ENCODE measurements at places on chromosomes 12 and 14.
A peak's percentile ranks its signal among the peaks of the same experiment; 100 is the strongest.

DNA sequence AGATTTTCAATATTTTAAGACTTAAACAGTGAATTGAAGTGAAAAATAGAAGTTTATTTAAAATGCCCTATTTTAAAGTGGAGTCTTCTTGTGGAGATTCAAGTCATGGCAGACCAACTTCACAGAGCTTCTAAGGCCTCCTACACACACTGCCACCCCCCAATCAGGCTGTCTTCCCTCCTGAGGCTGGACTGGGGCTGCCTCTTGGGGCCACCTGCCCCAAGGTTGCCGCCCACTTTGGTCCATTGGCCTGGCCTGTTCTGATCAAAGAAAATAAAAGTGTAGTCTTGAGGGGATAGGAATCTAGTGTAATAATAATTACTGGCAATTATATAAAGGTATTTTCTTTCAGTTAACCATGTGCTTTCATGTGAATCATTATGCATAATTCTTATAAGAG, 1.3 kb downstream of the GOLT1B start:
- DNase-seq, result no peak

GRCh38 chr12:73321776-73322175, 1049.6 kb downstream of the TRHDE start:
- no peak for DNase-seq

DNA sequence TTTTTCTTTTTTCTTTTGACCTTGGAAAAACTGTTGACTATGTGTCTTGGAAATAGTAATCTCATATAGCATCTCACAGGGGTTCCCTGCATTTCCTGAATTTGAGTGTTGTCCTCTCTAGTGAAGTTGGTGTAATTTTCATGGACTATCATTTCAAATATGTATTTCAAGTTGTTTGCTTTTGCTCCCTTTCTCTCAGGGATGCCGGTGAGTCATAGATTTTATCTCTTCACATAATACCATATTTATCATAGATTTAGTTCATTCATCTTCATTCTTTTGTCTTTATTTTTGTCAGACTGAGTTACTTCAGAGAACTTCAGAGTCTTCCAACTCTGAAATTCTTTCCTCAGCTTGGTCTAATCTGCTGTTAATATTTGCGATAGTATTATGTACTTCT, 1320.6 kb downstream of the LRFN5 start:
- DNase-seq, result no peak

DNA sequence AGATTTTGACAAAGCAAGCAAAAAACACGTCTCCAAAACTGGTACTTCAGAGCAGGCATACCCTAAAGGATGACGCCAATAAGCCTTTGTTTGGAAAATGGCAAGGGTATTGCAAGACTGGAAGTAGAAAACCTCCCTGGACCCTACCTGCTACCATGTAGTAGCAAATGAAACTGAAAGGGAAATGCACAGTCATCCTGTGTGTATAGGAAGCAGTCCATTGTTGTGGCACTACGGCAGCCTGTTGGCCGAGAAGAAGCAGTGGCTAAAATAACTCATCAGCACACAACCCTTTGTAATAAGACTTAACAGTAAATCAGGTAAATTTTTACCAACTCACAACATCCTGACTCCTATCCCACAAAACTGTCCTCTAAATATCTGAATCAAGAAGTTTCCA, 386.4 kb downstream of the RGS6 start:
- DNase-seq, result no peak

DNA sequence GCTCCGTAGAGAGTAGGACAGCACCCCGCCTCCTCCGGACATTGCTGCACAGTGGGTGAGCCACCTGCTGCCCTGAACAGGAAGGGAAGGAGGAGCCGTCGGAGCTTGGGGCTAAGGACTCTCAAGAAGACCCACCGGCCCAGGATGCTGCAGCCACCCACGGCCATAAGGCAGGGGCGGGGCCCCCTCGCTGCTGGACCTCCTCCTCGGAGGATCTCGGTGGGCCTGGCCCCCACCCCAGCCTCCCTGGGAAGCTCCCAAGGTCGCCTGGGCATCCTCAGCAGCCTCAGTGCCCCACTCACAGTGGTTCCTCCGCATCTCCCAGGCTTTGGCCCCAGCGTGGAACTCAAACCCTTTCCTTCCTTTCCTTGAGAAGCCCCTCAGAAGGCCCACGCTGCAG, 68.6 kb upstream of the DIO3 start:
- no peak for DNase-seq

- peak; percentile 86 for DNase-seq
These were observed 115.0 kb downstream of the BTG1 start for GRCh38 chr12:92030618-92031017.

DNA sequence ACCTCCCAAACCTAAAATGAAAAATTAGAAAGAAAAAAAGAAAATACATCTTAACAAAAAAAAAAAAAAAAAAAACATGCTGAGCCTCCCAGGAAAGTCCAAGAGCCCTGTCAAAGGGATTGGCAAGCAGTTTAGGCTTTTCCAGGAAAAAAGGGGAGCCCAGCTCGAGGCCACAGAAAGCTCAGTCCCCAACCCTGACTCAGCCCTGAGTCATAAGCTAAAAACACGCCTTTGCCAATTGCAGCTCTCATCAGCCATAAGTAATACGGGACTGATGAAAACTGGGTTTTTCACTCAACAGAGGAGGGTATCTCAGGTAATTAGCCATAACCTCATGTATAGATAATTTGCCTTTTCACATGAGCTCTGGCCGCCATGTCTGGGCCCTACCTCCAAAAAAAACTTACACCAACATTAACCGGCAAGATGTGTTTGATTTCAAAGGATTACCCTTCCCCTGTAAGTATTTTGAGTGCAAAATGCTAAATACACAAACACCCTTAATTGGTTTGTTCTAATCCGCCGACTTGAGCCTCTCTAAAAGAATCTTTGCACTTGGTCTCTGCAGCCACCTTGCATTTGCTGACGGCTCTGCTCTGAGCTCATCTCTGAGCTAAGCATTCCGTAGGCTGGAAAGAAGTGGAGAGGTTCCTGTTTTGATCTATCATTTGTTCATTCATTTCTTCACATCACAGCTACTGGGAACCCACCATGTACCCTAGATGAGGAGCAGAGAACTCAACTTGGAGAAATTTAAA, 319.2 kb downstream of the BCL11B start:
- DNase-seq, result no peak

DNA sequence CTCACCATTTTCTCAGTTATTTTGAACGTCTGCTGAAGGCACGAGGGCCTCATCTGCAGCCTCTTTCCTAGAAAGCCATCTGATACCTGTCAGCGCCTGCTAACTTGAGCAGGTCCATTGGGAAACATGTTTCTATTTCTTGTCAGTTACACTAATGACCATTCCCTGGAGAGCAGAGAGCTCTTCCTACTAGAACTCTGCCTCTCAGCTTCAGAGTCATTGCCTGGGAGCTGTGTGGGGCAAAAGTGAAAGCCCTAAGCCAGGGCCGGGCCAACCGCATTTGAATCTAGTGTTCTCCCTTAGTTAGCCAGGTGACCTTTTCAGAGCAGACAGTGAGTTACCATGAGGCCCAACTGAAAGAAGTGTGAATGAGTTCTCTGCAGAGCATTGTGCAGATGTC, 135.8 kb downstream of the EML1 start:
- no peak for DNase-seq

GRCh38 chr14:91116913-91117588, 3.2 kb downstream of the DGLUCY start:
- DNase-seq, result peak; percentile 44

DNA sequence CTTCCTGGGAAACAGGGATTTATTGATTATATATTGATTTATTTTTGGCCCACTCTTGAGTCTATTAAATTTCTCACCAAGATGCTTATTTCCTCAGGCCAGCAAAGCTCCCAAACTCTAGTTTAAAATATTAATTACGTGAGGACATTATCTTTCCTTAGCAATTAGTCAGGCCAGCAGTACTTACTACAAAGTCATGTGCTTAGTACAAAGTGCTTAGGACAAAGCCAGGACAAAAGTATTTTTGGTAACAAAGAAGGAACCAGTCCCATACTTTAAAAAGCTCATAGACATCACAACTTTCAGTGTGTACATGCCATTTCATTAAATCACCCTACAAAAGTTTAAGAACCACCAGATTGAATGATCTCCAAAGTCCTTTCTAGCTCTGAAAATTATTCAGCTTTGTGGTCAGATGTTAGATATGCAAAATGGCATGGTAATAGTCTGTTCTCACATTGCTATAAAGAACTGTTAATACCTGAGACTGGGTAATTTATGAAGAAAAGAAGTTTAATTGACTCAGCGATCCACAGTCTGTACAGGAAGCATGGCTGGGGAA, 94.7 kb upstream of the PWP1 start:
- DNase-seq, result no peak

Data from CD4-positive, alpha-beta T cell treated with Interleukin-17A for 1 hour (primary cell).